ENCODE measurements at places on chromosomes 12 and 14.

DNA sequence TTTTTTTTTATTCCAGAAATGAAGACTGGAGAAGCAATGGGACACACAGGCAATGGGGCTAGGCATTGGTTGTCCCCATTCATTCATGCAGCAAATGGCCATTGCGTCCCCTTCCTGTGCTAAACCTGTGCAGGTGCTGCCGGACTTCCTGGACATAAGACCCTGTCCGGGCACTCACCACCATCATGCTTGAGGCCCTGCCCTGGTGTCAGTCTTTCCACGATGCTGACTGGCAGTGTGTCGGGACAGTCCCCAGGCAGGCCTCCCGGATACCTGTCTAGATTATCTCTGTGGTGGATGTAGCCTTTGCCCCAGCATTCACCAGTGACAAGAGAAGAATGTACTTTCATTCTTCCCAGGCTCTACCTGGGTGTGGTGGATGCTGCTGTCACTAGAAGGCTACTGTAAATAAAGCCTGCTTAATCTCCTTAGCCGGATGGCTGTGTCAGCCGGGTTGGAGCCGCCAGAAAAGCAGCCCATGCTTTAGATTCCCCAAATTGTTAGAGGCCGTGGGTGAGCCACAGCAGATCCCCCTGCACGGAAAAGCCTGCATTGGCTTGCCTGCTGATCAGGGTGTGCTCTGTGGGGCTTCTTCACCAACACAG is 94.5 kb upstream of the PARP11 start:
- DNase-seq, result no peak

DNA sequence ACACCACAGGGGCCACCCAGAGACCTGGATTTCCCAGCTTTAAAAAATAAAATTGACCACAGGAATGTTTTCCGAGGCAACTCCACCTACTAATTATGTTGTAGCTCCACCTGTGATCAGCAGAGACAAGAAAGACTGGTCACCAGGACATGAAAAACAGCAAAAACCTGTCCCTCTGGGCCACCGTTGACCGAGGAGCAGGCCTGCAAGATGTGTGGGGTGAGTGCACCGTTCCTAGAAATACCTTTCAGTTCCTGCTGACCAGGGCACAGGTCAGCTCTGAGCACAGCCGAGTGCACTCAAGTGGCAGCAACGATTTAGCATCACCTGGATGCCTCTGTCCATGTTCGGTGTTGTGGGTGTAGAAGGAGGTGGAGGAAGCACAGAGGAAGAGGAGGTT is 16.9 kb downstream of the FZD10 start:
- DNase-seq, result no peak

DNA sequence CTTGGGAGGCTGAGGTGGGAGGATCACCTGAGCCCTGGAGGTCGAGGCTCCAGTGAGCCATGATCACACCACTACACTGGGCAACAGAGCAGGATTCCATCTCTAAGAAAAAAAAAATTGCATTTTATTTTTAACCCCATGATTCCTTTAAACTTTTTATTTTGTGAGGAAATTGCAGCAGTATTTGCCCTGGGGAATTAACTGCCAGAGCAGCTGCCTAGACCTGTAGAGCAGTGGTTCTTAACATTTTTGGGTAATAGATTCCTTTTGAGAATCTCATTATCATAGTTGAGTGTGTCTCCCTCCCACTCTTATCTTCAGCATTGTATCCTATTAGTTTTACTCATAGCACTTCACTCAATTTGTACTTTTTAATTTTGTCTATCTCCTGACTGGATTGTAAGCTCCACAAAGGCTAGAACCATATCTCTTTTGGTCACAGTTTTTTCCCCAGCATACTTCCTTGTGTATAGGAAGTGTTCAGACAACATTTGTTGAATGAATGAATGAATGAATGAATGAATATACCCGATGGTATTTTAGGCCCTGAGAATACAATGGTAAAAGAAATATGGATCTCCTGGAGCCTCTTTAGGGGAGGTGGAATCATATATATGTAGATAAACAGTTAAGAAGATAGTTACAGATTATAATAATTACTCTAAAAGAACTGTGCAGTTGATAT is 40.6 kb downstream of the BRMS1L start:
- DNase-seq, result no peak

DNA sequence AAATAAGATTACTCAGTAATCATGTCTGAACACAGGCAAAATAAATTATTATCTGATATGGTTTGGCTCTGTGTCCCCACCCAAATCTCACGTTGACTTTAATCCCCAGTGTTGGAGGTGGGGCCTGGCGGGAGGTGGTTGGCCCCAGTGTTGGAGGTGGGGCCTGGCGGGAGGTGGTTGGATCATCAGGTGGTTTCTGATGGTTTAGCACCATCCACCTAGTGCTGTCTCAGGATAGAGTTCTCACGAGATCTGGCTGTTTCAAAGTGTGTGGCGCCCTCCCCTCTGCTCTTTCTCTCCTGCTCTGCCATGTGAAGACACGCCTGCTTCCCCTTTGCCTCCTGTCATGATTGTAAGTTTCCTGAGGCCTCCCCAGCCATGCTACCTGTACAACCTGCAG is 18.1 kb downstream of the DHRS2 start:
- DNase-seq, result no peak

- no peak for DNase-seq
Observed at GRCh38 chr14:69010648-69011047, 31.5 kb upstream of the ACTN1 start.

DNA sequence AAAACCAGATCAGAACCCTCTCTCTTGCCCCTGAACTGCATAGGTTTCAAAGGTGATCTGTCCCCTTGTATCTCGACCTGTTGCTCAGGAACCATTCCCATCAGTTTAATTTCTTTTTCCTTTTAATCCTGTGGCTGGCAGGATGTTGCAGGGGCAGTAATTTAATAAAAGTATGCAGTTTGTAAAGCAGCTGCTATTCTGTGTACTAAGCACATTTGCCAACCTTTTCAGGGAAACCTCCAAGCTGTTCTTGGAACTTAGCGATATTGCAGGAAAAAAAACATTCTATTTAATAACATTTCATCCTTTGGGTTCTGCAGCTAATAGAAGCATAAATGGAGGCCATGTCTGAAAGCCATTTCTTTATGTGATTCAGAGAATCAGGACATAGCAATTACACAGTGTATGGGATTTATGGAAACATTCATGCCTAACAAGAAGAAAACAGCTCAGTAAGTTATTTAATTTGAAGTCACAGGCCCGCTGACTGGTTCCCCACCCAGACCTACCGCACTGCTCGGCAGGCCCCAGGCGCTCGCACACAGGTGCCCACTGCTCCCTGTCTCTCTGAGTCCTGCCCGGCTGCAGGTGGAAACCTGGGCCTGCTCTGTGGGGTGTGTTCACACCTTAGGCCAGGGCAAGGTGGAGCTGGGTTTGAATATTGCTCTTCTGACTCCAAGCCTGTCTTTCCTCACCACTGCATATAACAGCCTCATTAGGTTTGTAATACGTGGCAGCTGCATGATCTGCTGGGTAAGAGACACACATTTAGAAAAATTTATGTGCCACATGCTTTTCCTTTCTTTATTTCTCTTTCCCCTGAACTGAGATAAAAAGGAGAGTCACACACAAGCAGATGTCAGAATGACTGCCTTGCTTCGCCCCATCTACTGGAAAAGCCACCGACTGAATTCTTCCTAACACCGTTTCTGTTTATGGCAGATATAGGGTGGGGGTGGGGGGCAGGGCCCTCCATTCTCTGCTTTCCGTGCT is 119.7 kb downstream of the SLC25A47 start:
- no peak for DNase-seq

DNA sequence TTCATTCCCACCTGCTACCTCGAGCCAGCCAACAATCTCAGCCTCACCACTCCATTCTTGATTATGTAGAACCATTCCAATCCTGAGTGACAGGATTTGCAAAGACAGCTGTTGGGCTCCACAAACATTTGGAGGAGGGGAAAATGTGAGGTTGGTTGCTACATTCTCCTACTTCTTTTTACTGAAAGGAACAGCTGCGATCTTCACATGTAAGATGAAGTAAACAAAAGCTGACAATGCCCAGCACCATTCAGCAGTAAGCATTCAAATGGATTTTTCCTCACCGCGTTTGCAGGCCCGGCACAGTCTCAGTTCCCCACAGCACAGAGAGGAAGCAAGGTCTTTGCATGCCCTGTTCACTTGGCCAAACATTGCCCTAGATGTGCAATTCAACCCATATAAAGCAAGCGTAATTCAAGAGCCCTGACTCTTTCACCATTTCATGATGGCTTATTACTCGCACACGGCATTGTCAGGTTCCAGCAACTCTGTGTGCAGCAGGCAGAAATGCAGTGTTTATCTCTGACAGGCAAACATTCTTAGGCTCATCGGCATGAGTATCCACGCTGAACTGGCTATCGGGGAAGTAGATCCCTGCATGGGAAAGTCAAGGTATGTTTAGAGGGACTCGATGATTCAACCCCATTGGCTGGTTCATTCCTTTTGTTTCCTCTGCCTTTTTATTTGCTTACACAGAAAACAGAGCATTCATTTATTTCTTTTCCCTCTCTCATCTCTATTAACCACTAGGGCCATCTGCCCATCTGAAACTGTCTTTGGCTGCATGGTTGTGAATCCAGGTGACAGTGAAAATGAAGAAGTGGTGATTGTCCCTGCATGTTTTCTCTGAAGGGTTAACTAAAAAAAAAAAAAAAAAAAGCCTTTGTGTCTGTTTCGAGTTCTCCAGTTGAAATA is 236.1 kb upstream of the PLEKHG7 start:
- DNase-seq, result no peak

- no peak for DNase-seq
Observed at GRCh38 chr12:93762059-93762719, 85.0 kb downstream of the CRADD start.

GRCh38 chr14:75220156-75220555 is 43.7 kb upstream of the TMED10 start:
- DNase-seq, result no peak

DNA sequence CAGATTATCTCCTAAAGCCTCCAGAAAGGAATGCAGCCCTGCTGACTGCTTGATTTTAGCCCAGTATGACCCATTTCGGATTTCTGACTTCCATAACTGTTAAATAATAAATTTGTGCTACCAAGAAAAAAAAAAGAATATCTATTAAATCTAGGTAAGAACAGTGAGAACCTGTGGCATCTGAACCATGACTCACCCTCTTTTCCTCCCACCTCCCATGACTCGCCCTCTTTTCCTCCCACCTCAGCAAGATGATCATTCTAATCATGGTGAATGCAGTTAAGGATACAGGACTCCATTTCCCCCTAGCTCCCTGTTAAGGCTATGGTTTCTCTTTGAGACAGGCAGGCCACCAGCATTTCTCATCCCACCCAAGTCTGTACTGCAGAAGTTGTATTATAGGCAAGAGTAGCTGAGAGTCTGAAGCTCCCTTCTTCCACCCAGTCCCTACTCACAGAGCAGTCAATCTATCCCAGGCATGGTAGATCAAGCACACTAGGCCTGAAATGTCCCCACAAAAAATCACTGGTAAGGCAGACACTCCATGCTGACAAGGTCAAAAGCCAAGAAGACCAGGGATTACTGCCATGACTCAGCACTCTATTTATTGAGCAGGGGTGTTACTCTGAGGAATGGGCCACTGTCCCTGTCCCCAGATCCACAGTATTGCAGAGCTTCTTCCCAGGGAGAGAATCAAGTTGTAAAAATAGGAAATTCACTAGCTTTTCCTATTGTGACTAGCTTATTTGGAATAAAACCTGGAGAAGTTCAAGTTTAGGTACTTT is 188.9 kb downstream of the ADAMTS20 start:
- DNase-seq, result no peak

DNA sequence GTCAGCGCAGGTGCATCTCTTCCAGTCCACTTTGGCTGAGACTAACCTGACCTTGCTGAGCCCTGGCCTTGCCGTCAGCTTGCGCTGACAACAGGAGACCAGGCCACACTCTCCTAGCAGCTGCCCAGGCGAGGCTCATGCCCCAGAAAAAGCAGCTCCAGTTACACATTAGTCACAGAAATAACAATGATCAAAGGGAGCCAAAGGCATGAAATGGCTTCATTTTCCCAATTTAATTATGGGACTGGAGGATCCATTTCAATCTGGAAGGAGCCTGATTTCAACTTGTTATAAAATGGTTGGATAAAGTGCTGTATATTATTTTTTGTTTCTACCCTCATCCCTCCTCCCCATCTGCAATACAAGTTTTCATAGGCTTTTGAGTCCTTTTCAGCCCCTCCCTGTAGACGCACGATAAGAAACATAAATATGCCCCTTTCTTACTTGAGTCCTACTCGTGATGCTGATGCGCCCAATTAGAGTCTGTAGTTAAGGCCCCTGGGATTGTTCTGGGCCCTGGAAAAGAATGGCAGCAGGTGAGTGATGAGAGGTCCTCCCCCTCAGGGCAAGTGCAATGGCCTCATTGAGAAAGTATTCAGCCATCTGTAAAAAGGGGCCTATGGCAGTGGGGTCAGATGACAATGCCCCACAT is 376.0 kb downstream of the C12orf75 start:
- DNase-seq, result no peak

DNA sequence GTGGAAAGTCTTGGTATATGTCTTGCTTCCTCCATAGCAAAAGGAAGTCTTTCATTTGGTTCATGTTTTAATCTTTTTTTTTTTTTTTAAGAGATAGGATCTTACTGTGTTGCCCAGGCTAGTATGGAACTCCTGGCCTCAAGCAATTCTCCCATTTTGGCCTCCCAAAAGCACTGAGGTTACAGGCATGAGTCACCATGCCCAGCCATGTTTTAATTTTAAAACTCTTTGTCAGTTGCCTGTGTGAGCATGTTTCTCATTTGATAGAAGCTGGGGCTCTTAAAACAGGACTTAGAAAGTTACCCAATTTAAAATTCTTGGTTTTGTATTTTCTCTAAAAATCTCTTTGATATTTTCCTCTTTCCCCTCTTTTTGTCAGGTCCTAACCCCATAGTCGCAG is 45.0 kb upstream of the REP15 start:
- DNase-seq, result no peak

DNA sequence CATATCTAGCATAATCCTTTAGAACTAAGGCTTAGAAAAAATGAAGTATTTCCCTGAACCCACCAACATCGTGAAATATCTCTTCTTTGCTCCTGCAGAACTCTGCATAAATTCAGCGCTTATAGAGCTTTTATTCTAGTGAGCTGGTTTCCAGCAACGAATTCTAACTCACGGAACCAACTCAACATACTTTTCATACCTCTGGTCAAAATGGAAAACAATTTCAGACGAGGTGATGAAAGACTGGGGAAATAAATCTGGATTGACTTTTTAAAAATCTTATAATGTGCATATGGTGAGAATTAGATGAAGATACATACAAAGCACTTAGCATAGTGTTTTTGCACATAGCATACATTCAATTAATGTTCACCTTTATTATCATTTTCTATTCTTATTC is 62.6 kb upstream of the BBS10 start:
- no peak for DNase-seq

DNA sequence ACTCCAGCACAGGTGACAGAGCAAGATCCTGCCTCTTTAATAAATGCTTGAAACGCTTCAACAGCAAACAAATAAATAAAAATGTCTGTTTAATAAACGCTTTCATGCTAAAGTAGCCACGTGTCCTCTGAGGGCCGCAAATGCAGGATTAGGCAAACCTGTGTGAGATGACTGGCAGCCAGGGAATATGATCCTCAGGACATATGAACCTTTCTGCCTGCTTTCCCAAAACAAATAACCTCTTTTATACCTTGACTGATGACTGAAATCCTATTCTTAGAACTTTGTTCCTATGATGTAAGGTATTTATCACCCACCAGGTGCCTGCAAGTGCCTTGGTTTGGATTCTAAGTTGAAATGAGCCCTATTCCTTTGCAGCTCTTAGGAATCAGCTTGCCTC is 14.5 kb upstream of the FLVCR2 start:
- DNase-seq, result no peak
